Posterior vena cava (tissue), 2 donors: ENCODE measurements at places on chromosomes 3 and 15. TPM values are rescaled to one million over a fixed set of nuclear protein-coding genes. Genes with fewer than 3 reads are reported as not detected.

Gene GCNT3
- not detected for total RNA-seq

Gene TRPM1
- not detected for total RNA-seq

- DNase-seq, result no peak
These were observed 22.0 kb downstream of the CPEB1 start for GRCh38 chr15:82625136-82625535.

Gene TTLL13
- not detected for total RNA-seq

Gene SLC12A1
- not detected for total RNA-seq

DNA sequence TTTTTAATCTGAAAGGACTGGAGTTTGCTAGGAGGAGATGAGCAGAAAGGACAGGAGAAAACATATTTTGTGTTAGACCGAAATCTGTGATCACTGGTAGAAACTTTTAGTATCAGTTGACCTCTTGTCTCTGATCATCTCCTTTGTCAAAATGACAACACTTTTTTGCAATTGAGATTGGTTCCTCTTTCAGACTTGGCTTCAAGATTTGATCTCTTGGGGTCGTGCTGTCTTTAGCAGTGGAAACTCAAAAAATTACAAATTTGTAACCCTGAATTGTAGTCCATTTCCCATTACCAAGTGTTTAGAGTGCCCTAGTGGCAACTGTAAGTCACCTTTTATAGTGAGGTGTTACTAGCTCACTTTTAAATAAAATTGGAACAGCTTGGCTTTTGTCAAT lies 107.4 kb downstream of the KLHL25 start:
- no peak for DNase-seq

Gene THBS1
- total RNA-seq, result 585 TPM

GRCh38 chr15:74620636-74621545 lies 5.3 kb downstream of the CLK3 start:
- no peak for DNase-seq

Gene CEMIP
- 0.62 TPM for total RNA-seq

- no peak for DNase-seq
These were observed 334.7 kb upstream of the LRRFIP2 start for GRCh38 chr3:37509069-37509468.

- DNase-seq, result peak; percentile 81
These were observed 68.5 kb downstream of the TMCO5A start for GRCh38 chr15:38002883-38003477.

GRCh38 chr3:65037861-65038260 lies 350.1 kb upstream of the ADAMTS9 start:
- DNase-seq, result no peak

- no peak for DNase-seq
These were observed 517.4 kb downstream of the TUSC7 start for GRCh38 chr3:117226932-117227331.

Gene ANKUB1
- not detected for total RNA-seq

- no peak for DNase-seq
These were observed 48.1 kb downstream of the CHSY1 start for GRCh38 chr15:101203607-101204189.

DNA sequence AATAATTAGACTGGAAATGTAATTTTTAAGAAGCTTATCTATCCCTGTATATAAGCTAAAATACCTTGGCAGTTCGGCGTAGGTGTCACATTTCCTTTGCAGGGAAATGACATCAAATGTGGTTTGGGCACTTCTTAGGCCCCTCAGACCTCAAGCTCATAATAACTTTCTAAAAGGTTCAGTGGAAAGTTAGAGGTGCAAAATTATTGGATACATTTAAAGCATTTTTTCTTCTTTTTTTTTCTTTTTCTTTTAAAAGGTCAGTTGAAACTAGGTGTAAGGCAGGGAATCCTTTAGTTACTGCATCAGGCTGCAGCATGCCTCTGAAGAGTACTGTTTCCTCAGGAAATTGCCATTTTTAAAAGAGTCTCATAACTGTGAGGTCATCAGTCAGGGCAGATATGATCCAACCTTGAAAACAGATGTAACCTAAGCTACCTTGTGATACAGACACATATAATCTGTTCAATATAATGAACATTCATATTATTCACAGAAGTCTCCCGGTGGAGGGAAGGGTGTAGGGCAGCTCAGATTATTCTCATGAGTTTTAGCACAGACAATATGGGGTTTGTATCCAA lies 4.8 kb downstream of the SACM1L start:
- DNase-seq, result no peak

Gene C3orf70
- total RNA-seq, result 46.1 TPM

GRCh38 chr15:28943146-28943545 lies 57.4 kb downstream of the APBA2 start:
- peak; percentile 61 for DNase-seq

Gene TUSC7
- total RNA-seq, result not detected

DNA sequence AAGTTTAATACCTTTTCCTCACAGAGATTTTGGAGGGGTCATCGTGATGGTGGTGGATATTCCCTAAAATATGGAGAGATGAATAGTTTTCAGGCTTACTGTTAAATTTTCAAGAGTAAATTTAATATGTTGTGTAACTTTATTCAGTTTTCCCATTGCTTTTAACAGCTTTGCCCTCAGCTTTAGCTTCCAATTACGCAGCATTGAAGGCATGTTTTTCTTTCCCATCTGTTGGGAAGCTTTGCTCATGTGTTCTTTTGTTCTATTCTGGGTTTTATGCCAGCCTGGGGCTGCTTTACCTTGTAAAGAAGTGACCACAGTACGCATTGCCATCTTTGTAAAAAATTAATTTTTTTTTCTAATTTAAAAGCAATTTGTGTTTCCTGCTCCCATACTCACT lies 151.5 kb downstream of the B3GALNT1 start:
- no peak for DNase-seq

- DNase-seq, result no peak
These were observed 8.0 kb downstream of the USP13 start for GRCh38 chr3:179660872-179661271.

- DNase-seq, result no peak
These were observed at the start of gene GNAT1 for GRCh38 chr3:50190936-50191660. GNAT1 (plus strand) TSS chr3:50191610; CDS start chr3:50191726, 116 bp downstream.

DNA sequence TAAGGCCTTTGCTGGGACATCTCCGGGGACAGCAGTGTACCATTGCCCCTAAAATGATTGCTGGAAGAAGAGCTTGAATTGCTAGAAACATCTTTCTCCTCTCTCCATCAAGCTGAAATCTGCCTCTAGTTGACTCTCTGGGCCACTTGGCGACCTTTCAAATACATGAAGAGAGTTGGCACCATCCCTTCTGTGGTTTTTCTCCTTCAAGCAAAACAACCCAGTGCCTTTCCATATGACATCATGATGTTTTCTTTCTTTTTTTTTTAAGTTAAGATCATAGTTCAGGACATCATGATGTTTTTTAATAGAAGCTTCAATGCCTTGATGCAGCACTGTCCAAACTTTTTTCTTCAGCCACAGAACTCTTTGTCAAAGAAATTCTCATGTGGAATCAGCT lies 144.0 kb upstream of the PTPRG start:
- no peak for DNase-seq

DNA sequence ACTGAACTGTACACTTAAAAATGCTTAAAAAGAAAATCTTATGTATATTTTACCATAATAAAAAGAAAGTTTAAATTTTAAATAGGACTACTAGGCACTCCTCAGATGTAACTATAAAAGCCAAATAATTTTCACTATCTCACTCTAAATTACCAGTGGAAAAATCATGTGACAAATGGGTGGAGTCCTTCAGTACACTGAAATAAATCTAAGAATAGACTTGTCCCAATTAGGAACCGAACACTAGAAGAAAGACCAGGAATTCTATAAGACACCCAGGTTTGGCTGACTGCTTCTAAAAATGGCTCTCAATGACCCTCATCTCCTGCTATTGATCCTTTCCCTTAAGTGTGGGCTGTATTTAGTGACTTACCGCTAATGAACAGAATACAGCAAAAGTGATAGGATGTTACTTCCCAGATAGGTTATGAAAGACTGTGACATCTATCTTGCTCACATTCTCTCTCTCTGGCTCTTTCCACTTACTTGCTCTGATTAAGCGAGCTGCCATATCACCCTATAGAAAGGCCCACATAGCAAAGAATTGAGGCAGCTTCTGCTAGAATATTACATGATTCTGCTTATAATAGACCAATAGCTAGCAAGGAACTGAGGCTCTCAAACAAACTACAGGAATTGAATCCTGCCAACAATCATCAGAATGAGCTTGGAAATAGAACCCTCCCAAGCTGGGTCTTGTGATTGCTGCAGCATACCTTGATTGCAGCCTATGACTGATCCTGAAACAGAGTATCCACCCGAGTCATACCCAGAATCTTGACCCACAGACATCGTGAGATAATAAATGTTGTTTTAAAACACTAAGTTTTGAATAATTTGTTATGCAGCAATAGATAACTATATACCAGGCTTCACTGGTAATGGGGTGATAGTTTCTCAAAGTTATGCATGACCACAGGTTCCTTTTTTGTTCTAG lies 16.9 kb downstream of the TTBK2 start:
- DNase-seq, result no peak

GRCh38 chr3:119322021-119322834 lies 28.0 kb downstream of the ARHGAP31 start:
- DNase-seq, result peak; percentile 84

- DNase-seq, result no peak
These were observed 687 bp downstream of the GPR176 start for GRCh38 chr15:39919411-39919747.

DNA sequence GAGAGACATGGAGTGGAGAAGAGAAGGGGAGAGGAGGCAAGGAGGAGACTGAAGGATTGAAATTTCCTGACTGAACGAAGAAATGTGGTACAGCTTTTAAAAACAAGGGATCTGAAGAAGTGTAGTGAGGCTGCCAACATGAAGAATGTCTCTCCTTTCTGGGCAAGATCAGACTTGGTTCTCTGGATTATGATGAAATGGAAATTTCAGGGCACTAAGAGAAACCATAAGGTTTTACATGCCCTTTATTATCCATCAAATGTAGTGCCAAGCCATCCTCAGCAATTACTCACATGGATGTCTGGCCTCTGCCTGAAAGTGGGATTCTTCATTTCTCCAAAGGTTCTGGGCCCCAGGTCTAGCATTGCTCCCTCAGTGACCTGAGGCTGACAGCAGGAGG lies 77.6 kb upstream of the CCDC80 start:
- DNase-seq, result no peak

GRCh38 chr3:122799322-122799721 lies 4.5 kb downstream of the SLC49A4 start:
- DNase-seq, result no peak

Gene SH2D7
- not detected for total RNA-seq

Gene IP6K2
- 24.6 TPM for total RNA-seq

- no peak for DNase-seq
These were observed 79.9 kb downstream of the GTPBP8 start for GRCh38 chr3:113070681-113071113.

DNA sequence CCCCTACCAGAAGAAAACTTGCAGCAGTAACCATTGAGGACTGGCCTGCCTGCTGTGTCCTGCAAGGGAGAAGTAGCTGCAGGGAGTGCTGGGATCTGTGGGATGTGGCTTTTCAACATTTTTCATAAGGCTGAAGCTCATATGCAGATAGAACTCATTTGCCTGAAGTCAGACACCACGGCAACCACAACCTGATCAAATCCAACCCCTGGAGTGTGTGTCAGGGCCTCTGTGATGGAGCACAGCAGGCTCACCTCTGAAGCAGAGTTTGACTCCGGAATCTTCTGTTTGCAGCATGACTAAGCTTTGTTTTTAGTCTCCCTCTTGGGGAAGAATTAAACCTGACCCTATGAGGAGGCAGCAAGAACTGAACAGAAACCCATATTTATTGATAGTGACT lies 508.7 kb downstream of the AGBL1 start:
- no peak for DNase-seq

DNA sequence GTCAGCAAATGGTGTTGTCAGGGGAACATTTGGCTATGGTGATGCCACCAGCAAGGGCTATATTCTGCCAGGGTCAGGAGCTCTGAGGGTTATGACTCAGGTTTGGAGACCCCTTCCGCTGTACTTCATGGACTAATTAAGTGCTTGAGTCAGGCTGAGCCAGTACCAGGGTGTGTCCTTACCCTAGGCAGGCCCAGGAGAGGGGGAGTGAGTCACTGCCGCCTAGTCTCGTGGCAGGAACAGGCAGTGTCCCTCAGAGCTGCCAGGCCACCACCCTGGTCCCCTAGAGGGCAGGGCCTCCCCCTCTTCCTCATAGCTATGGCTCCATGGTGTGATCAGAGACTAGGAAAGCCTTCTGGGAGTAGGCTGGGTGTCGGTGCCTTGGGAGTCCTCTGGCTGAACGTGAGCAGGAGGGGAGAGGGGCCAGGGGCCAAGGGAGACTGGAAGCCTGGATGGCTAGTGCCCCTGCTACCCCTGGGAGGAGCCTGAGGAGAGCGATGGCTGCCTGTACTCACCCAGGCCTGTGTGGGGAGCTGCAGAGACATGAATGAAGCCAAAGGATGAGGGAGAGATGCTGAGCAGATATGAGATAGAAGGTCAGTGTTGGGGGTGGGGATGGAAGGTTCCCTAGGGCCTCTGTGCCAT lies 10.6 kb downstream of the MAPKAPK3 start:
- DNase-seq, result peak; percentile 84

GRCh38 chr15:29151484-29151857 lies 118.2 kb downstream of the NSMCE3 start:
- DNase-seq, result no peak

DNA sequence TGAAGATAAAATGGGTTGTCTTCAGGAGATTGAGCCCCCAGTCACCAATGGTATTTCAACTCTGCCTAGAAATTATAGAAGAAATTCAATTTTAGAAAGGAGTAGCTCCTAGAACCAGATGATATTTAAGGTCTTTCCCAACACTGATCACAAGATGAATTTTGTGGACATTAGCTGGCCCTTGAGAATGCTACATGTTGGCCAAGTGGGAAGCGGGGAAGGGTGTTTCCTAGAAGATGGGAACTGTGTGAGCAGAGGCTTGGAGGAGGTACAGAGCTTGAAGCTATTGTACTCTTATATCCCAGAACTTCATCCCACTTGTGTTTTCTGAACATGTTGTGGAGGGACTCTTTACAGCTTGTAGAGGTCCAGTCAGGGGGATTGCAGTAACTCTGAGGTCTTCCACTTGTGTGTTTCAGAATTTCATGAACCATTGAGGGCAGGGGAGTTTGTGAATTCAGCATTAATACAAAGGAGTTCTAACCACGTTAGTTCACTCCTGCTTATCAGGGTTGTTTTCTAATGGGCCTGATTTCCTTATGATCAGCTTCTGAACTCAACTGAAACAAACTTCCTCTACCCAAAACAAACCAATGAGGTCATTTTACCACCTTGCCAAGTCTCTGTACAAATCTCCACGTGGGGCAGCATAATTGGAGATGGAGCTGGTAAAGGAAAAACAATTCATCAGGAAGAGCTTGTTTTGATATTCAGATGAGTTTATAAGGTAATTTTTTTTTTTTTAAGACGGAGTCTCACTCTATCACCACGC lies 152.6 kb upstream of the TPM1 start:
- no peak for DNase-seq

DNA sequence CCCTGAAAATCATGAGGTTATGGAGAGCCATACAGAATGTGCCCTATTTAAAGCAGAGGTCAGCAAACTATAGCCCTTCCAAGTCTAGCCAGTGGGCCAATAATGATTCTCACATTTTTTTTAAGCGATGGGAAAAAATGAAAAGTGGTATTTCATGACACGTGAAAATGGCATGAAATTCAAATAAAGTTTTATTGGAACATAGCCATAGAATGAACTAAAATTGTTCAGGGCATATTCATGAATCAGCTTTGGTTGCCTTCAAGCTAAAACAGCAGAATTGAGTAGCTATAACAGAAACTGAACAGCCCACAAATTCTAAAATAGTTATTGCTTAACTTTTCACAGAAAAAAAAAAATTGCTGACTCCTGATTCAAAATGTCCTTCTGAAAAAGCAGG lies 104.5 kb downstream of the TFG start:
- DNase-seq, result no peak
